Caco-2 (cell line): ENCODE measurements at places on chromosomes 1 and 21.

GRCh38 chr1:48969971-48970370 lies 193.3 kb upstream of the BEND5 start:
- no peak for DNase-seq

- DNase-seq = no peak
Measured at GRCh38 chr1:165501330-165501969, 42.4 kb upstream of the LRRC52 start.

GRCh38 chr1:161074676-161075368 lies 5.1 kb upstream of the ARHGAP30 start:
- DNase-seq = no peak

DNA sequence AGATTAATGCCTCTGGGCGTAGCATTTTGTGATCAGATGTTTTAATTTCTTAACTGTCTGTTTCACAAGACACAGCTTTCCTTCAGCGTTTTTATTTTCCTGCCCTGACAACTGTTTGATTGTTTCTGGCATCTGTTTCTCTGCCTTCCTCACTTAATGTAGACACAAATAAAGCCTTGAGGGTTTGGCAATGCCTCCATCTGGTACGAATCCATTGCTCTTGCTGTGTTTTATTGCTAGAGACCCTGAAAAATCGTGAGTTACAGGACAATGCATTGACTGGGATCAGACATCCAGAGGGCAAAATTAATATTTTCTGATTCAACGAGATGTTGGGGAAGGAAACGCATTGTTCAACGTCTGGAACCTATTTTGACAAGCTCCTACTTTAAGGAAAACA lies 363.5 kb downstream of the MRPL39 start:
- no peak for DNase-seq

DNA sequence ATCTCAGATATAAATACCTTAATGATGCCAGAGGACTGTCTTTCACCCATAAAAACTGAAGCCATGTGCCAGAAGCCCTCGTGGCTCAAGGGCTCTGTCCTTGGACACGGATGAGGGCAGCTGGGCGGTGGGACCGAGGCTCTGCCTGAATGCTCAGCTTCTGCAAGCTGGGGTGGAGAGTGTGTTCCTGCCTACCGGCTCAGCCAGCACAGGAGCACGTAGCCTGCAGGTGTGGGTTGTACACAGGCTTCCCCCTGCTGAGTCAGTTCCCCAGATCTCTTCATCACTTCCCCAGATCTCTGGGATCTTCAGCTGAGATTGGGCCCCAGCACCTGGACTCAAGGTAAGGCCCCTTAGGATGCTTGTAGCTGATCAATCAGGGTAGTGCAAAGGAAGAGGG lies 15.4 kb downstream of the KCNJ15 start:
- DNase-seq = no peak

GRCh38 chr1:237702161-237702560 lies 188.6 kb downstream of the ZP4 start:
- no peak for DNase-seq

GRCh38 chr1:25051906-25052305 lies 121.8 kb upstream of the RUNX3 start:
- DNase-seq = no peak

GRCh38 chr1:220195701-220196100 lies 76.6 kb downstream of the RAB3GAP2 start:
- DNase-seq = no peak

DNA sequence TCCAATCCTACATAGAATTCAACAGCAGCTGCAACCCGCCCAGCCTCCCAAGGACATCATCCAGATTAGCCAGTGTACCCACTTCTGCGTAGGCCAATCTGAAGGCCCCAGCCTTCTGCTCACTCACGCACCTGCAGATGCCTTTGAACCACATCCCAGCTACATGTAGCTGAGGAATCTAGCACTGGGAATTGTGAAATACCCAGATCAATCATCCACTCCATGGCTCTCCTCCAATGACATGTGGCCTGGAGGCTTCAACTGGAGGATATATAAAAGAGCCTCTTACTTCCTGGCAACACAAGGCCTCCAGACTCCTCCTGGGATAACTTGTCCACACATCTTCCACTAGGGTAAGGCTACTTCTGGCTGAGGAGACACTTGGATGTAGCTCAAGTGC lies at the start of gene LCE6A:
Gene LCE6A (plus strand): TSS at position 301 of the 400 bp plus-strand sequence. CDS start 665 bp downstream, outside the sequence.
- DNase-seq = no peak

DNA sequence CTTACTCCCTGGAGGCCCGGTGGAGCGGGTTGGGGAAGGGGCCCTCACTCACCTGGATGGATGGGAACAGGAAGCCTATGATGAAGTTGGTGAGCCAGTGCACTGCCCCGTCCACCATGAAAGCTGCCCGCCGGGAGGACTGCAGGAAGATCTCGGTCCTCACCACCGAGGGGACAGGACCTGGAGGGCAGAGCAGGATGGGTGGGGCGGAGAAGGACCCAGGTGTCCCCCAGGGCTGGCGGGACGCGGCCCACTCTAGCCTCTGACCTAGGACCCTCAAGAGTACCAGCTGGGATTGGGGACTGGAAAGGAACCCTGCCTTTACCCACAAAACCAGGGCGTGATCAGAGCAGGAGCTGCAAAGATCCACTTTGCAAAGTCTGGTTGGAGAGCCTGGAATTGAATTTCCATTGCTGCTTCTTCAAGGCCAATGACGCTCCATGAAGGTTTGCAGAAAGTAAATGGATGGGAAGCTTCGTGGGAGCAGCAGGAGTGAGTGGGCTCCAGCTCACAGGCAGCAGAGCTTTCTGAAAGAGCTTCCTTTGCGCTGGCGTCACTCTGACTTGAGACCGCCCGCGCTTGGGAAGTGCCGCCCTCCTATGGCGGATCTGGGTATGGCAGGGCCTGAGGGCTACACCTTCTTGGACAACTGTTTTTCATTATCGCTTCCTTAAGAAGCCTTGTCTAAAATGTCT lies 21.4 kb downstream of the SLC2A7 start:
- peak; percentile 69 for DNase-seq

- no peak for DNase-seq
Measured at GRCh38 chr1:244381878-244382565, 69.7 kb downstream of the ADSS2 start.

DNA sequence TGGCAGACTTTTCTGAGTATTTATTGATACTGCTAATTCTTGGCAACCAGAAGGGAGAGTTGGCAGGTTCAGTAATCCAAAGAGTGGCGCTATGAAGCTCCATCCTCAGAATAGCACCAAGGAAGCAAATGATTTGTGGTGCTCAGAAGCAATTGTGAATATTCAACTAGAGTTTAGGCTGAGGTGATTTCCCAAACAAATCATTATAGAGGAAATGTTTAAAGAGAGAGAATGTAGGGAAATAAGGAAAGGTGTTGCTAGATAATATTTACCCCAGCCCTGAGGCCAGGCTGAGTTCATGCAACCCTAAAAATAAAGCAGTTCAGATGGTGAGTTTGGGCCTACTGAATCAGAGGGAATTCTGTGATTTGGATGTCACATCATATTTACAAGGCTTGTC lies 363.4 kb upstream of the PLXNA2 start:
- DNase-seq = no peak

DNA sequence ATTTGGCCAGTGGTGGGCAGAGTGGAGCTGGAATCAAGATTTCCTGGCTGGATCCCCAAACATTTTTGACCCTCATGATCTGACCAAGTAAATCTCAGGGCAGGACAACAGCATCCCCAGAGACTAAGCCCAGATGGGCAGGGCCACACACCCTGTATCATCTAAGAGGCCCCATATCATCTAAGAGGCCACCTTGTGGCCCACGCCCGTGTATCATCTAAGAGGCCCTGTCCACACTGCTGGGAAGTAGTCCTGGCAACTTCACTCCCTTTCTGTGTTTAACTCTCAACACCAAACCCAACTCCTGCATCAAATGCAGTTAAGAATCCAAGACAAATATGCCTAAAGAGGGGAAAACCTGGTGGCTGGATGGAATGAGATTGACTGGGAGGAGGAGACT lies 81.6 kb upstream of the SSX2IP start:
- no peak for DNase-seq

DNA sequence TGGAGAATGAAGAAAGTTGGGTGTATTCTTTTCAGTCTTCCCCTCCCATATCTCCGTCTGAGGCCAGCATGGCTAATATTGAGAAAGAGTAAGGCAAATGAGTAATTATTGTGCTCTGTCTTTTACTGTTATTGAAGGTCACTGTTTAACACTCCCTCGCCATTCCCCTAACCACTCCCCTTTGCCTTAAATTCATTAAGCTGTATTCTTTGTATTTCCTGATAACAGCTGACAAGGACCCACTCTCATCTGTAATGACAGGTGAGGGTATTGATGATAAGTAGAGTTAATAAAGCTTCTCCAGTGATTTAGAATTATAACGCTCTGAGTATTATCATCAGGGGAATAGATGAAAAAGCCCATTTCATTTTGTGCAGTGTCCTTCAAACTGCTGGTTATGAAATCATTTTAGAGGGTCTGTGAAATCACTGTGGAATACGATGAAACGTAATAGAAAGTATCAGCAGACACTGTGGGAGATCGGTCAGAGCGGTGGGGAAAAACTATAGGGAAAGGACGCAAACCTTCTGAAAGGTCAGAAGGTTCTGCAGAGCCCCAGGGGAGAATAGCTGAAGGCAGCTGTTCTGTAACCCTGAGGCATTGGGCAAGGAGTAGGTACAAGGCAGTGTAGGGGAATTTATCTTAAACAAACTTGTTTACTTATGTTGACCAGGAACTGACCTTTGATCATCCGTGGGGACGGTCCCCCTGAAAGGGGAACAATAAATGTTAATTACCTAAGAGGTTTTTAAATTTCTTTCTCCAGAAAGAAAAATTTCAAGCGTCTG lies 46.3 kb upstream of the CACYBP start:
- DNase-seq = peak; percentile 76

GRCh38 chr1:235906436-235906835 lies 39.7 kb upstream of the LYST start:
- DNase-seq = no peak

DNA sequence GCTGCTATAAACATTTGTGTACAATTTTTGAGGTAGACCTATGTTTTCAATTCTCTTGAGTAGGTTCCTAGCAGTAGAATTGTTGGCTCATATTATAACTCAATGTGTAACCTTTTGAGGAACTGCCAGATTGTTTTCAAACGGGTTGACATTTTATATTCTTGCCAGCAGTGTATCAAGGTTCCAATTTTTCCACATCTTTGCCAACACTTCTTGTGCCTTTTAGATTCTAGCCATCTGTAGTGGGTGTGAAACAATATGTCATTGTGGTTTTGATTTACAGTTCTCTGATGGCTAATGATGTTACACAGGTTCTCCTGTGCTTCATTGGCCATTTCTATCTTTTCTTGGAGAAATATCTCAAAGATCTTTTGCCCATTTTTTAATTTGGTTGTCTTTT lies 36.4 kb downstream of the MAP3K7CL start:
- DNase-seq = no peak

- peak; percentile 88 for DNase-seq
Measured at GRCh38 chr1:2046174-2046917, 3.9 kb upstream of the PRKCZ start.

DNA sequence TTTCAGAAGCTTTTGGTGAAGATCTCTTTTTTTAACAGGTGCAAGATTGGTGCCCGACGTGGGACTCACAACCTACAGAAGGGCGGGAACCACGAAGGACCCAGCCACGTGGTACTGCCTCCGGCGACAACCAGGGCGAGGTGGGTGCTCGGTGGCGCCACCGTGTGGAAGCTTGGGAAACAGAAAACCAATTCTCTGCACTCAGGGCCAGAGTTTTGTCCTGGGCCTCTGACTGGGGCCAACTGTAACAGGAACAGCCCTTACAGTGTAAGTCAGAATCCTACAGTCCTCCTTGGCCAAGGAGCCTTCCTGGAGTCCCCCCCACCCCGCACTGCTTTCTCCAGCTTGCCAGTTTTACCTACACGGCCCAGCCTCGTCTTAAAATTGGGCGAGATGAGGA lies 11.6 kb upstream of the S100A7A start:
- DNase-seq = peak; percentile 69

GRCh38 chr1:226097866-226098625 lies 35.5 kb downstream of the H3-3A start:
- DNase-seq = no peak
